Right lung (tissue), 10 donors: ENCODE measurements at places on chromosomes 4 and X. TPM values are rescaled to one million over a fixed set of nuclear protein-coding genes. Genes with fewer than 3 reads are reported as not detected.

DNA sequence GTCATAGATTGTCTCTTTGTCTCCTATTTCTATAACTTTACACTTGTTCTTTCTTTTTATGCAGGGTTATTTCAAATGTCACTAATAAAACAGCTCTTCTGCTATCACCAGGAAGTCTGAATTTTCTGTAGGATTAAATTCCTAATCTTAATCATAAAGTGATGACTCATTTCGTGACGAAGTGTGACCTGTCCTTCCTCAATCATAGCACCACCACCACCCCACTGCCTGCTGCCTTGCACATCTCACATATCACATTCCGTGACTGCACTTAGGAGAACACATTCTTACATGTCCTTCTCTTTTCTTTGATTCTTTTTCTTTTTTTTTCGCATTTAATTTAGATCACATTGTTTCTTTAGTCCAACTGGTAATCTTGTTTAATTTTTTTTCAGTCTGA is 57.7 kb upstream of the UGT2B7 start:
- DNase-seq = no peak

GRCh38 chr4:40923316-40924095 is 173.8 kb downstream of the NSUN7 start:
- no peak for DNase-seq

DNA sequence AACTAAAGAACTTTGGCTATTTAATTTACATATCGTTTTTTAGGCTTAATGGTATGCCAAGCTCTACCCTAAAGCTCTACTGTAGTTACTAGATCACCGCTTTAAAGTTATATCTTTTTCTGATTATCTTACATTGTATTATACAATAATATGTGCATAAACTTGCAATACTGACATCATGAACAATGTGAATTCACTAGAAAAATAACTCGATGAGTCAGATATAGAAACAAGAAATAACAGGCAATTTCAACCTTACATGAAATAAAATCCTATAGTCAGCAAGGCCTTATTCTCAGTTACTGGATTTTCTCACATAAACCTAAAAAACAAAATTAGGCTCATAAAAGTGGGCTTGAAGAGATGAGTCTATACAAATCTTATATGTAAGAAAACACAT is 32.5 kb downstream of the PDGFC start:
- no peak for DNase-seq

GAGE2A gene
- polyA plus RNA-seq = not detected

TEX13D gene
- polyA plus RNA-seq = not detected

DNA sequence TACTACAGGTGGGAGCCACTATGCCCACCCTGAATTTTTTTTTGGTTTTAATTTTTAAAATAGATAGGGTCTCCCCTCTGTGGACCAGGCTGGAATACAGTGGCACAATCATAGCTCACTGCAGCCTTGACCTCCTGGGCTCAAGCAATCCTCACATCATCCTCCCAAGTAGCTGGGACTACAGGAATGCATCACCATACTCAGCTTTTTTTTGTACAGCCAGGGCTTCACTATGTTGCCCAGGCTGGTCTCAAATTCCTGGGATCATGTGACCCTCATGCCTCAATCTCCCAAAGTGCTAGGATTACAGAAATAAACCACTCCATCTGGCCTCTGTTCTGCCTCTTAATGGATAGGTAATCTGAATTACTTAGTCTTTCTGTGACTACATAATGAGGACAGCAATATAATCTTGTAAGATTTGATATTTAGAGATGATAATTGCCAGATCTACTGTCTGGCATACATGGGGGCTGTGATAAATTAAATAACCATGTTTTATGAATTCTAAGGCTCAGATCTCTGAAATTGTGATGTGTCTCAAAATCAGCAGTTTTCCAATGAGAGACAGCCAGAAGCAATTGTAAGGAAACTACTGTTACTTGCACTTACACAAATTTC is 26.7 kb downstream of the PDS5A start:
- no peak for DNase-seq

NAP1L3 gene
- 20.1 TPM for polyA plus RNA-seq

GRCh38 chr4:178296669-178297068 is 854.4 kb upstream of the AGA start:
- no peak for DNase-seq

DNA sequence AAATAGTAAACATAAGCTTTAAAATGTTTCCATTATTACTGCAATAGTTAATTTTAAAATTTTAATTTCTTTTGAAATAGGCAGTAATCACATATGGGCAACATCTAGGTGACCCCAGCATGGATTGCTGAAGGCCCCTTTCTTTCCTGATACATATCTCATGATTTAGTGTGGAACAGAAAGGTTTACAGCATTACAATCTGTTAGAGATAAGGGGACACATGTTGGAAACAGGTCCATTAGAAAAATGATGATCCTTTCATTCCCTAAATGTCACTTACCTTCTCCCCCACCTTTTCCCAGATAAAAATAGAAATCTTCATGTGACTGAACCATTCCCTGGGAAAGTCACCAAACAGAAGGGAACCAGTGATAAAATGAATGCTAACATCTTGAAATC is 90.4 kb downstream of the RASL11B start:
- no peak for DNase-seq

DNA sequence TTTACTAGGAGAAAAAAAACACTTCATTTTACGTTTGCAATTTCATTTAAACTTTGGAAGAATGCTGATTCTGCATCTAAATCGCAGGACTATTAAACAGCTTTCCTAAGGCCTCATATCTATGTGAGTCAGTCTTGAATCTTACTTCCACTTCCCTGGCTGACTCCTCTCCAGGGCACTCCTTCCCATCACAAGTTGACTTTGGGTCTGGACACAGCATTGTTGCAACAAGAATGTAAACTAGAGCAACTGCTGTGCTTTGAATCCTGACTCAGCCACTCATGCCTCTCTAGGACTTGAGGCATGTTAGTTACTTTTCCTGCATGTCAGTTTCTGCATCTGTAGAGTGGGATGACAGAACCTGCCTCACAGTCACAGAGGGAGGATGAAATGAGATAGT is 413.8 kb downstream of the FAT4 start:
- DNase-seq = peak; percentile 25

GRCh38 chrX:118510111-118510510 is 14.5 kb downstream of the DOCK11 start:
- DNase-seq = no peak

GRCh38 chrX:769796-770195 is 139.2 kb downstream of the SHOX start:
- DNase-seq = no peak

DNA sequence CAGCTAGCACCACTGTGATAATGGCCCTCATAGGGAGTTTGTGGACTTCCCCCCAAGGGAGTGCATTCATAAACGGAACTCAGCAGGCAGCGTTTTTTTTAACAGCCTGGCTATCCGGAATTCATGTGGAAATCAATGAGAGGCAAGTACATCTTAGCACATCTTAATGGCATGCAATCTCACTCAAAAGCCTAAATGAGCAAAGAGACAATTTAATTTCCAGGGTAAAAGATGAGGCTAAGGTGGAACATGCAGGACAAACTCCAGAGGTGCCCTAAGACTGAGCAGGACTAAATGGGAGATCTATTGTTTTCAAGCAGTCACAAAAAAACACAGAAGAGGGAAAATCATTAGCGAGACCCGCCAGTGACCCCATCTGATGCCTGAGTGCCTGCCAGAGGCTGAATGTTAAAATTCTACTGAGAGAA is 243.5 kb upstream of the KCNIP4 start:
- no peak for DNase-seq

DNA sequence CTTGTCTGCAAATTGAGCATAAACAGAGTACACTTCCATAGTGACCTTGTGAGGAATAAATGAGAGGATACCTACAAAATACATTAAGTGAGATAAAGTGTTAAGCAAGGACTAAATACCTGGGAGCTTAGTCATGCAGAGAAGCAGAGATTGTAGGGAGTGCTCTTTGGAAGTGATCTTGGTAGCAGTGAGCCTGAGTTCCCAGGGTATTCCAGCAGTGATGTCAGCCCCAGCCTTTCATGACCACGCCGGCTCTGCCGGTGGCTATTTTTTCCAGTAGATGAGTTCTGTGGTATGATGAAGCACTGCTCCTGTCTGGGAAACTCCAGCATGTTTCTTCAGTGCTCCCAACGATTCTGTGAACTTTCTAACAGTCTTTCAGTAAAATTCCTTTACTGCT is 391.5 kb upstream of the IGFBP7 start:
- no peak for DNase-seq

DNA sequence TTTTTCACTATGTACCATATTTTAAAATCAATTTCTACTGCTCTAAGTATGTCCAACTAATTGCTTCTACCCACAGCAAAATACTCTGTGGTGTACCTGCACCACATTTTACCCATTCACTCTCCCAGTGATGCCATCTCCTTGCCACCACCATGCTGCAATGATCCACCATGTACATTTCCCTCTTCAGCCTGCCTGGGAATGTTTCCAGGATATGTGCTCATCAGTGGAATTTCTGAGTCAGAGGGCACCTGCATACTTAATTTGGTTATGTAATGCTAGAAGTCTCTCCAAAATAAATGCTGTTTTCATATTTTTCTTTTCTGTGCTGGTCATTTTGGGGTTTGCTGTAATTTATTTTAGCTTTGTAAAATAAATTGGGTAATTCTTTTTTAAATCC is 33.2 kb upstream of the OCIAD2 start:
- DNase-seq = no peak

GRCh38 chr4:136670265-136670664 is 862.0 kb downstream of the PCDH18 start:
- no peak for DNase-seq
